Myocyte (in vitro differentiated cells): ENCODE measurements at places on chromosomes 1 and 21.

DNA sequence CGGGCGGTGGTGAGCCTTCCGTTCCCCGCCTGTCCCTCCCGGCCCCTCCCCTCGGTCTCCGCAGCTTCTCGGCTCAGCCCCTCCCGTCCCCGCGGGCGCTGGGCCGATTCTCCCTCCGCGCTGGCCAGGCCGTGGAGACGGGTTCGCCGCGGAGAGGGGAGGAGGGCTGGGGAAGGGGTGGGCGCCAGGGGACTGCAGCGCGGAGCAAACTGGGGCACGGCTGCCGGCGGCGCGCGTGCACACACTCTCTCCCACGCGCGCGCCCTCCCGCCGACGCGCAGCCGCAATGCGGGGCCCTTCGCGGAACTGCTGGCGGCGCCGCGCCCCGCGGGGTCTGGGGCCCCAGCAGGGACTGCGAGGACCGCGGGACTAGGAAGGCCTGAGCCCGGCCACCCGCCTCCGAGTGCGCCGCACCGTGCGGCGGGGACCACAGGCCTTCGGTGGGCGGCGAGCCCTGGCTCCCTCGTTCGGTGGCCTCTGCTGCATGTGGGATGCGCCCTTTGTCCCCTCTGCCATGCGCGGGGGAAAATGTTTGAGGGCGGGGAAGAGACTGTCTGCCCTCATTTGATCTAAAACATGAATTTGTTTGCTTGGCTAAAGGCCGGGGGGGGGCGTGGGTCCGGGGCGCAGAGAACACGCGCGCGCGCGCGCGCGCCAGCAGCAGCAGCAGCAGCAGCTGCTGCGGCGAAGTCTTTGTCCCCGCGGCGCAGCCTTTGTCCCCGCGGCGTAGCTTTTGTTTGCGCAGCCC is 90.7 kb upstream of the VAMP3 start:
- peak; percentile 69 for DNase-seq

- DNase-seq: no peak
Observed at GRCh38 chr21:14870853-14871149, 194.0 kb downstream of the NRIP1 start.

DNA sequence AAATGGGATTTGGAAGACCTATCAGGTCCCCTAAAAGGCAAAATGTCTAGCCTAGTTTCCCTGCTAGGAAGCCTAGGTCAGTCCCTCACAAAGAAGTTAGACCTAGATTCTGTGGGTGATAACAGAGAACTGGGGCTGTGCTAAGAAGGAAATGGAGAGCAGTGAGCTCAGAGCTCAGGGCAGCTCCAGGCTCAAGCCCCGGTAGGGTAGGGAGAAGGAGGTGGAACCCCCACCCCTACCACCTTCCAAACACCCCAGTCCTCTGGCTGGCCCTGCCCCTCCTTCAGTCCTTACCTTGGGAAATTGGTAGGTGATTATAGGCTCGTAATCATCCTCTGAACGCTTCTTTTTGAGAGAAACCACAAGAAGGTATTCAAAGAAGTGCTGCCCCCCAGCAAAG is 1.1 kb downstream of the DENND2D start:
- no peak for DNase-seq

- no peak for DNase-seq
Observed at GRCh38 chr1:154843636-154844296, 26.3 kb downstream of the KCNN3 start.

DNA sequence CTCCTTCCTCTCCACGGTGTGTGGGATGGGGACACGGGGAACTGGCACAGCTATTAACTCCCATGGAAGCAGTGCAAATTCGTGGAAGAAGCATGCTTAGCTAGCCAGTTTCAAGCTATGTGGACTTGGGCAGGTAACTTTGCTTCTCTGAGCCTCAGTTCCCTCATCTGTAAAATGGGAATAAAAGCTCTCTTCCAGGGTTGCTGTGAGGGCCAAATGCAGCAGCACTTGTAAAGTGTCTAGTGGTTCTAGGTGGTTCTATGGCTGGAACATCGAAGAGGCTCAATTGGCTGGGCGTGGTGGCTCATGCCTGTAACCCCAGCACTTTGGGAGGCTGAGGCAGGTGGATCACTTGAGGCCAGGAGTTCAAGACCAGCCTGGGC is 43.3 kb downstream of the DHRS3 start:
- DNase-seq: no peak

DNA sequence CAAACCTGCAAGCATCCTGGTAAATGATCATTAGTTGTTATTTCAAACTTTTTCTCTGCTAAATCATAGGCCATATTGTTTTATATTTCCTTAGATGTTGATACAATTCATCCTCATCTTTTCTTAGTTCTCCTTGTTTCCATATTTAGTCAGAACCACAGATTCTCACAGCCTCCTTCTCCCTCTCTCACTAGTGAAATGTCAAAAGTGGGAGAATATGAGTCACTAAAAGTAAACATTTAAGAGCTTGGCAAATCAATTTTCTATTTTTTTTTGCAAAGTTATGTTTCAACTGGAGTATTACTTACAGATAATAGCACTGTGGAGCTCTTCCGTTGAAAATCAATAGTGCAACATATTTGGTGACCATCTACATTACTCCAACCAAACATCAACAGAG is 308.8 kb downstream of the COL11A1 start:
- no peak for DNase-seq

DNA sequence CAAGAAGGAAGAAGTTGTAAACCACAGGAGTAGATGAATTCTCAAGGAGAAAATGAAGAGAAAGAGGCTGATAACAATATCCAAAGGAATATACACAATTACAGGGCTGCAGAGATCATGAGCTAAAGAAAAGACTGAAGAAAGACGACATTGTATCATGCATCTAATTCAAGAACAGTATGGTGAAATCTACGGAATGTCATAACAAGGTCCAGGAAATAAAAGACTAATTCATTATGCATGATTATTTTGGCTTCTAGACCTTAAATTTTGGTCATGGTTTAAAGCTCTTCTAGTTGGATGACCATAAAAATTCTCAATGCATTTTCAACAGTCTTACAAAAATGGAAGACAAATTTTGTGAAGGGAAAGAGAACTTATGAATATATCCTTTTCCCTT is 71.7 kb downstream of the SH3GLB1 start:
- DNase-seq: no peak

DNA sequence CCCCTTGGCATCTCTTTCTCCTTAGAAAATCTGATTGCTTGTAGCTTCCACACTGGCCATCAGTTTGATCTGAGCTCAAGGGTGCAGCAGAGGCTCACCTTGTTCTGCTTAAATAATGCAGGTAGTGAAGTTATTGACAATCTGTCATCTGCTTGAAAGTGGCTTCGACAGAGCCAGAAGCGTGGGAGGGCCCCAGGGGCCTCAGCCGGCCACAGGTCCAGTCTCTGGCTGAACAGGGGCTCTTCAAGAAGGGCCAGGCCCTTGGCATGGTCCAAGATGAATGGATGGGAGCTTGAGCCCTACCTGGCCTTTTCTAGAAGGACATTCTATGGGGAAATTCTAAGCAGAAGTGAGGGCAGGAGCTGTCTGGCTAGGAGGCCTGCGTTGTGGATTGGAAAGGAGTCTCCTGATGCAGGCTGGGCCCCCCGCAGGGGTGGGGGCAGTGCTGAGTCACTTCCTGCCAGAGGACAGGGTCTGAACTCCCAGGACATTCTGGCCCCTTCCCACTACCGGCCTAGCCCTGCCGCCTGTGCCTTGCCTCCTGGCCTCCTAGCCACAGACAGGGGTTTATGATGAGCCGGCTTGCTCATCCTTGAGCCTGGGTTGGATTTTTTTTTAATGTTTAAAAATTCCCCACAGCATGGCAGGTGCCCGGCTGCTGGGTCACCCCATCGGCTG is 162.3 kb upstream of the VAMP3 start:
- peak; percentile 19 for DNase-seq

DNA sequence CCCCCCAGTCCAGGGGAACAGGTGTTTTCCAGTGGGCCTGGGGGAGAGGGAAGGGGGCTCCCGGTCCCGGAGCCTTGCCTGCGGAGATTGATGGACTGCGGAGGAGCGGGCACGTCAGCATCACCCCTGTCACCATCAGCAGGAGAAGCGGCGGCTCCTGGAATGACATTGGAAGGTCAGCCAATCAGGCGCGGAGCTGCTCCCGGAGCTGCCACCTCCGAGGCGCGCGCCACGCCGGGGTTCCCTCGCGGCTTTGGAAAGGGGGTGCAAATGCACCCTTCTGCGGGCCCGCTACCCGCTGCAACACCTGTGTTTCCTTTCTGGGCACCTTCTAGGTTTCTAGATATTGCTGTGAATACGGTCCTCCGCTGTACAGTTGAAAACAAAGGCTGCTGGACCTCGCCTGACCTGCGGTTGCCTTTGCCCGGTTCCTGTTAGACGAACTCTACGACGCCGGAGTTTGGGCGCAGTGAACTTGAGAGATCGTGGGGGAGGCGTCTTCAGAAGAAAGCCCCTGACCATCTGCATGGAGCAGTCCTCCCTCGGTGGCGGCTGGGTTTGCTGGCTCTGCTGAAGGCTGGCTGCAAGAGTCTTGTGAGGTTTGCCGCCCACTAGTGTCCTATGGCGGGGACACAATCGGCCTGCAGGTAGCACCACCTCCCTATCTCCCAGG is 5.3 kb downstream of the DSCAM start:
- DNase-seq: no peak

GRCh38 chr1:8004803-8005573 is 21.1 kb downstream of the ERRFI1 start:
- DNase-seq: peak; percentile 84

GRCh38 chr1:177753655-177754054 is 216.2 kb downstream of the SEC16B start:
- DNase-seq: no peak

DNA sequence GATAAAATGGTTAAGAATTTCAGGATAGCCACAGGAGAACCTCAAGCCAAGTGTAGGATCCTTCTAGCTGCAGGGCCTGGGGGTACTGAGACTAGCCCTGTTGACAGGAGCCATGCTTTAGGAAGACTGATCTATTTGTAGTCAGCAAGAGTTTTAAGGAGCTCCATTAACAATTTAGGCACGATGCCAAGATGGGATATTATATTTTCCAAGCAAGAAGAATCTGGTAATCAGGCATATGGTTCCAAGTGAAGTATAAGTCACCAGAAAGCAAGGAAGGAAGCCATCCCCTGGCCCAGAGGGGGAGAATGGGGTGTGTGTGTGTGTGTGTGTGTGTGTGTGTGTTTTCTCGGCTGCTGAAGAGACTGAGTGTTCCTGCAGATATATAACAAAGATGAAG is 7.0 kb downstream of the IFNAR2 start:
- no peak for DNase-seq

GRCh38 chr1:86389307-86389706 is 6.8 kb downstream of the ODF2L start:
- no peak for DNase-seq

DNA sequence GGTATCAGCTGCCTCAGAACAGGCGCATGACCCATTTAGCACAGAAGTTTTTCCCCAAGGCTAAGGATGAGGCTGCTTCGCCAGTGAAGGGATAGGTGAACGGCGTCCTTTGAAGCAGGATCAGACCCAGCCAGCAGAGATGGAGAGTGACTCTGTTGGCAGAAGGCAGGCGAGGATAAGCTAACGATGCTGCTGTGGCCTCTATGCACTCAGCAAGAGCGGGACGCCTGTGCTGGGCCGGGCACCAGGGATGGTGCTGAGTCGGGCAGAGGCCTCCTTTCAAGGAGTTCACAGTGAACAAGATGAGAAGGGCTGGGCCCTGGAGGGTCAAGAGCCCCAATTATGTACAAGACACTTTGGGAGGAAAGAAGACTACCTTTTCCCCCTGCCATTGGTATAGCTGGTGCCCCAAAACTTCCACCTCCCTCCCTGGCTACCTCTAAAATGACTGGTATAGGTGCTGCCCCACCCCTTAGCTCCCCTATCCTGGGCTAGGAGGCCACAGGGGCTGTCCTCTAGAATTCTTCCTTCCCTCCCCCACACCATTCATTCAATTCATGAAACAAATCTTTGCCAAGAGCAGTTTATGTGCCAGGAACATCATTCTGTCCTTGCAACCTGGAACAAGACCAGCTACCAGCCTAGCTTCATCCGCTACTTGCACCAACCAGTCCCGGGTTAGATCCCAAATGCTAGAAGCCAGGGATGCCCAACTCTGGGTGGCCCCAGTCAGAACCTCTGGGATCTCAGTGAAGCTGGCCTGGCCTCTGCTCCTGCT is 7.5 kb downstream of the XKR8 start:
- DNase-seq: no peak

- DNase-seq: no peak
Observed at GRCh38 chr1:198281911-198282310, 125.1 kb downstream of the NEK7 start.

DNA sequence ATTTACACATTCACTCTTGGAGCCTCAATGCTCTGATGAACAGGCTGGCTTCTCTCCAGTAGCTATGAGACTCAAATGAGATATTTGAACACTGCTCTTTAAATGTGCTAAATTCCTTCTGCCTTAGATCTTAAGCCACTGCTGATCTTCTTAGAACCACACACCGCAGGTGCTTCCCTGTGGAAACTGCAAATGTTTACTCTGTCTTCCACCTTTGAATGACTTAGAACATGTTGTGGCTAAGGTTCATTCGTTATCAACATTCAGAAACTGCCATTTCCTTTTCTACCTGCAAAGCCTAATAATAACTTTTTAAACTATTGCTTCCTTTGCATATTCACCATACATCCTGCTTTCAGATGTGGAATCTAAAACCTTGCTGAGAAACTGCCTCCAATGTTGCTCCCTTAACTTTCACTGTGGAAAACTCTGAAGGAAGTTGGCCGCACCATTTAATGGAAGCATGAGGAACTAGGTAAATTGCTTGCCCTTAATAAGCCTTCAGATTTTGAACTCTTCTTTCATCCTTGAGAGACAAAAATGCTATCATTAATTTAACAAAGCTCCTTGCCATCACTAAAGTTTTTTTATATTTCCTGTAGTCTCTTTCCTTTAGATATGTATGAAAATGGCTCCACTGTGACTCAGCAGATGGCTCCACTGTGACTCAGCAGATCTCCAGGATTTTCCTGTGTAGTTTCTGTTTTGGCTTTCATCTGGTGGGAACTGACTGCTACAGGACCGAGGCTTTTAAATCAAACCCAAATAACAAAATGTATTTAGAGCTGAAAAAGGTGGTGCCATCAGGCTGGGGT is 143.8 kb downstream of the TNFSF18 start:
- peak; percentile 76 for DNase-seq

DNA sequence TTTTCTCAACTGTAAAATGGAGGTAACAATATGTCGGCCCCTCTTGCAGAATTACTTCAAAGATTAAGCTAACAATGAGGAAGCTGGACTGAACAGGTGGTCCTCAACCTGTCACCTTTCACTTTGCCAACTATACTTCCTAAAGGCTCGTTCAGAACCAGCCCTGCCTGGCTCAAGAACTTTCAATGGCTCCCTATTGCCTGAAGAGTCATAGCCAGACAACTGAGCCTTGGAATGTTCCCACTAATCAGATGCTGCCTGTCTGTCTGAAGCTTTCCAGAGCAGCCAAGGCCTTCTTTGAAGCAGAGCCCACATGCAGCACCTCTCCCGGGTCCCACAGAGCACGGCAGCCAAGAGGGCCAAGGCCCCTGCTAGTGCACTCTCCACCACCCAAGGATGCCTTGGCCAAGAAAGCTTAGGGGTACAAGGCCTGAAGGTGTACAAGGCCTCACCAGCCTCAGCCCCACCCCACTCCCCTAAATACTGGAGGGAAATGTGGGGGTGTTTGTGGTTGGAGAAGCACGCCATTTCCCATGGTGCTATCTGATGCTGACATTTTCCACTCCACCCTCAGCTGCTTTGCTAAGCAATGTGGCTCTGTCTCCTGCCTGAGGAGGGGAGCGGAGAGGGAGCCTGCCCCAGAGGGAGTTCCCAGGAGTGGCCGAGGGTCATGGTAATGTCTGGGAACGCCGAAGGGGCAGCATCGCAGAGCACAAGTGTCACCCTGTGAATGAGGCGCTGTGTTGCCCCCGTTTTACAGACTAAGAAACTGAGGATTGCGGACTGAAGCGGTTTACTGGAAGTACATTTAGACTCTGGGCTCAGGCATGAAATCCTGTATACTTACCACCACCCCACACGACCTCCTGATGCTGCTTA is 8.2 kb upstream of the LAPTM5 start:
- no peak for DNase-seq
